Activated CD4-positive, alpha-beta T cell treated with anti-CD3 and anti-CD28 coated beads, Interleukin-2, amount 10 ng/mL, durations not matched to agents 24 days and 14 days (primary cell): ENCODE measurements at places on chromosomes 1 and 21.

DNA sequence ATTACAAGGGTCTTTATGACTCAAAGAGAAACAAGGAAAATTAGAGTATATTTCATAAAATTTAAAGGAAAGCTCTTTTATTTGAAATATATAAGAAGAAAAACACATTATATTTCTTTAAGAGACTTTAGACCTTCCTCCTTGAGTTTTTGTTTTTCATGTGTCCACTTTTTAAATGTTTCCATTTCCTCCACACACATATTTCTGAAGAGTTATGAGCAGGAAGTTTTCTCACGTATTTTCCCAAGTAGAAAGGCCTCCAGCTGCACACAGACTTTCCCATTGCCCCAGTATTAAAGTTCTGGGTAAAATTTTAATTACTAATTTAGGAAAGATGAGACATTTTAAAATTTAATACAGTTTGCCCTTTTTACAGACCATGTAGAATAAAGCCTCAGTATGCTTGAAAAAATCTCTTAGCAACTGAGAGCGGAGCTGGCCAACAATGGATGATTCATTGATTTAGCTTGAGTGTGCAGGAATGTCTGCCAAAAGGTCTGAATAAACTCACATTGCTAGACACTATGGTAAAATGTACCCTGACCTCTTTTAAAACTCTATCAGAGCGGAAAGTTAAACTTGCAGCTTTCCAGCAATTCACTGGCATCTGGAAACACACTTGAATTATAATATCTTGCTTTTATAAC lies 57.9 kb downstream of the DDAH1 start:
- no peak for DNase-seq

GRCh38 chr21:19198801-19199200 lies 795.2 kb upstream of the TMPRSS15 start:
- no peak for DNase-seq

DNA sequence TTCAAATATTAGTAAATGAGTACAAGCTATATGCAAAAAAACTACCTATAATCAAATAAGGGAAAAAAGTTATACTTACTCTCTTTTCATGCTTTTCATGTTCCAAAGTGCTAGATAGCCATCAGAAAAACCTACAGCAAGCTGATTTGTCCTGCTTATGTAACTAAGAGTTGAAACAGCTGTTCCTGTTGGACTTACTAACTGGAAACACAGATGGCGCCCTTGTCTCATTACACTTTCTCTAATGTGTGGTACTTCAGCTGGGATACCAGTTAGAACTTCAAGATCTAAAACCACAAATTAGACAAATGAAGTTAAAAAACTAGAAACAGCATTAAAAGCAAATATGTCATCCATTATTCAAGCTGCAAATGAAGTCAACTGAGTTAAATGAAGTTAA lies 24.3 kb downstream of the AHCTF1 start:
- peak; percentile 74 for DNase-seq

DNA sequence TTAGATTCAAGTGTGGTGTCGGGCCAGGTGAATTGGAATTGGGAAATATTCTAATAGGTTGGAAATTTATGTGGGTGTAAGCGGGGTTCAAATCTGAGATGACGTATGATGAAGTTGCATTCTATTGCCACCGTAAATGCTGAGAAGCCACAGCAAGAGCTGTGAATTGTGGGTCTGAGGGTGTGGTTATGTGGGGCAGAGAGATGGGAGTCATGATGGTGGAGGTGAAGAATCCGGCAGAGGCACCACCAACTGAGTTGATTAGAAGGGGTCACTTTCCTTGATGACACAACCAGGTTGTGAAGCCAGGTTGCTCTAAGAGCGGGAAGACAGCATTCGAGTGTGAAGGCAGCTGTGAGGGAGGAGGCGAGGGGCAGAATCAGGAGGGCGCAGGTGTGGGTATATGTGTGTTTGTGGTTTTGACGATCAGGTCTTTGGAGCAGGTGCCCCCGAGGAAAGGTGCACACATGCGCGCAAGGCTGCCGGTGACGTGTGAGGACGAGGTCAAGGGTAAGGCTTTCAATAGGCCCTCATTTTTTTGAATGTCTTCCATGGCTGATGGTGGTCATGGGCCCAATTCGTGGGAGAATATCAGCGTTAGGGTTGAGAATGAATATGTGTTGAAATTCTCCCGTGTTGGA lies 18.7 kb downstream of the LRRC3 start:
- no peak for DNase-seq

DNA sequence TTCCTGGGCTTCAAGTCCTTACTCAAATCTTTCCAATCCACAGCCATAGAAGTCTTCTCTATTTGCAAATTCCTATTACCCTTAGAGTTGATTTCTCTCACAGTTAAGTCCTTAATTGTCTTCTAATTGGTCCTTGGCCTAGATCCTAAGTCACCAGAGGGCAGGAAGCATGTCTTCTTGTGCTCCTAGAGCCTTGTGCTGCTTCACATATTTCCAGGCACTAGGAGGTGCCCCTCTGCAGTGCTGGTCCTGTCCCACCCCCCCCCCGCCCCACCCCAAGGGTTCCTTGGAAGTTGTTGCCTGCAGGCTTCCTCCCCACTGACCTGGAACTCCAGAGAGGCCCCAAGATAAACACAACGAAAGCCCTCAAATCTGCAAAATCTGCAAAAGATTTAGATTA lies 28.1 kb upstream of the TARBP1 start:
- no peak for DNase-seq

DNA sequence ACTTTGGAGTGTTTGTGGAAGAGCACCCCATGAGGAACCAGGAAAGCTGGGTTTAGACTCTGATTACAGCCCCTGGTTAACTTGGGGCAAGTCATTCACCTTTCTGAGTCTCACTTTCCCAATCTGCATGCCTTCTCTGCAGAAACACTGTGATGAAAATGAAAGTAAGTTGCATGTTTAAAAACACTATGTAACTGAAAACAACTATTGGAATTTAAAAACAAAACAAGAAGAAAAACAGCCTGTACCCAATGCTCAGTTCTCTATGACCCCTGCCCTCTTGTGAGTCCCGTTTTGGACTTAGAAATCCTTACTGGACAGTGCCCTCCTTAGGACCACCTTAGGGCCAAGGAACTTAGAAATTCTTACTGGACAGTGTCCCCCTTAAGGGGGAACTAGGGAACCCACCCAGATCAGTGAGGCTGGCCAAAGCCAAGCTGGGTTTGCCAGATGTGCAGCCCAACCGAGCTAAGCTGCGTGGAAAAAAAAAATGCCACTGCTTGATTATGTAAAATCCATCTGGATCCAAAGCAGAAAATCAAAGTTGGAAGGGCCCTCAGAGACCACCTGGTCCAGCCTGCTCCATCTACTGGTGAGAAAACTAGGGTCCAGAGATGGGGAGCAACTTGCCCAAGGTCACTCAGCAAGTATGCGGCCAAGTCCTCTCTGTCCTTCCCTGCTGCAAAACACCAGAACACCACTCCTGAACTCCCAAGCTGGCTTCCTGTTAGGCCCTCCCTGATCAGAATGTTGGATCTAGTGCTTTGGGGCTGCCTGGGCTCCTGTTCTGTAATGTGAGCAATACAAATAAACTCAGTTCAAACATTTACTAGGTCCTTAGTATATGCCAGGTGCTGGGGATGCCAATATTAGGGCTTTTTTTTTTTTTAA lies 77.7 kb downstream of the MRPL37 start:
- peak; percentile 73 for DNase-seq

- DNase-seq: no peak
These were observed 14.3 kb downstream of the ZNF670 start for GRCh38 chr1:247064304-247064703.

GRCh38 chr1:65224681-65225091 lies 76.7 kb downstream of the AK4 start:
- DNase-seq: no peak

- no peak for DNase-seq
These were observed 7.3 kb upstream of the UAP1 start for GRCh38 chr1:162554258-162554657.

DNA sequence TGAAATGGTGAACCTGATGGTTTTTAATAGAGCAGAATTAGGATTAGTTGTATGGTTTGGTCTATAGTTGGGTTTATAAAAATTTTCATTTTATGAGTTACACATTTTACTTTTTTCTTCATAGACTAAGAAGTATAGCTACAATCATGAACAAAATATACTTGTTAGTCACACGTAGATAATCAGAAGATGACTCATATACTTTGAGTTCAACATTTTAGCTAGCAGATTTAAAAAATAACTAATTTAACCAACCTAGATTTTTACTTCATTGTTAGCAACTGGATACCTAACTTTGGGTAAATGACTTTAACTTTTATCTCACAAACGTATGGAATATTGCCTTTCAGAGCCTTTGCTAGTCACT lies 27.9 kb downstream of the MORC3 start:
- no peak for DNase-seq
